GM23338 (cell line): ENCODE measurements at places on chromosomes 2 and 18. TPM values are rescaled to one million over a fixed set of nuclear protein-coding genes. Genes with fewer than 3 reads are reported as not detected.

Gene LYPD6B
- total RNA-seq: 1.7 and 3.1 TPM in 2 replicates

Gene SERTAD2
- 6.2 and 6.6 TPM in 2 replicates for total RNA-seq

Gene POTEI
- total RNA-seq: 0.08 and 0.56 TPM in 2 replicates

Gene CLEC4F
- total RNA-seq: not detected in 2 replicates

Gene ZNF142
- total RNA-seq: 26.4 and 32.8 TPM in 2 replicates

Gene IL1RL1
- total RNA-seq: not detected in 2 replicates

Gene VIL1
- 5.9 and 9.2 TPM in 2 replicates for total RNA-seq

Gene MROH2A
- total RNA-seq: not detected in 2 replicates

Gene HOXD1
- 0.39 TPM in 1 of 2 replicates, not detected in the other for total RNA-seq

Gene DES
- total RNA-seq: 2.0 and 6.1 TPM in 2 replicates

Gene CAVIN2
- 0.07 TPM in 1 of 2 replicates, not detected in the other for total RNA-seq

Gene NEDD4L
- 60.5 and 72.3 TPM in 2 replicates for total RNA-seq

Gene NT5C1B
- not detected in 2 replicates for total RNA-seq

Gene CCDC148
- total RNA-seq: 0.16 and 1.2 TPM in 2 replicates

- peak; percentile 72 for DNase-seq
Observed at GRCh38 chr2:41326851-41327250, 721.0 kb upstream of the PKDCC start.

GRCh38 chr2:236262238-236262637 is 2.0 kb downstream of the ASB18 start:
- no peak for DNase-seq

- peak; percentile 82 for DNase-seq
Observed at GRCh38 chr2:11744631-11745394, 1.6 kb upstream of the LPIN1 start.

- DNase-seq: no peak
Observed at GRCh38 chr2:66494708-66495107, 59.8 kb downstream of the MEIS1 start.

DNA sequence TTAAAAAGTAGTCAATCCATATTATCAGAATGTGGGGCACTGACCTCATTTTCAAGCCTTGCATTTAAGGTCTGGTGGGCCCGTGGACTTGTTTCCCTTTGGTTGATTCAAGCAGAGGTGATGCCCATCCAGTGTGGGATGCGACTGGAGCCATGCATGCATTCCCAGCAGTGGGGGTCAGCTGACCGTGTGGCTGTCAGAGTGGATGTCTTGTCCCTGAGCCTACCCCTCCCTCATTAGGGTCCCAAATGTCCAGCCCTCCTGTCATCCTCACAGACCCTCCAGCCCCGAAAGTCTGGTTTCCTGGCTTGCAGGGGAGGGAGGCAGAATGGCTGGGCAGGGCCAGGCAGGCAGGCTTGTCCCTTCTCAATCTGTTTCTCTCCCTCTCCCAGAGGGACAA is 67.3 kb upstream of the SH3RF3 start:
- DNase-seq: no peak

- DNase-seq: no peak
Observed at GRCh38 chr2:181823405-181823804, 68.1 kb upstream of the ITPRID2 start.

- no peak for DNase-seq
Observed at GRCh38 chr2:229071292-229071976, 199.7 kb downstream of the PID1 start.

GRCh38 chr2:182187130-182187529 is 201.5 kb downstream of the PPP1R1C start:
- DNase-seq: no peak

GRCh38 chr2:85257970-85258605 is 69.7 kb downstream of the TGOLN2 start:
- no peak for DNase-seq

DNA sequence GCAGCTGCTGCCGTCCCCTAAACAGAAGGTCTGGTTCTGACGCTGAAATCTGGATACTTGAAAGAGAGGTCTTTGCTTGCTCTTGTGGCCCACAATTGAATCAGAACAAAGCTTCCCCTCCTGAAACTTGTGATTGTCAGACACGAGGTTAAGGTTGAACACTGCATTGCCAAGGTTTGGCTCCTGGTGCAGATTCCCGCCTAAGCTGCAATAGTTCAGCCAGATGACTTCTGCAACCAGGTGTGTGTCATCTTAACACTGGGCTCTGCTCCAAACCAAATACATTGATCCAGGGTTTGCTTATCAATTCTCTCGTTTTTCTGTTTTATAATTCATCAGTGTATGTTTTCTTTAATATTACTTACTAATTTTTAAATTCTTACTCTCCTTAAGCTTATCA is 14.6 kb downstream of the GKN1 start:
- DNase-seq: no peak

GRCh38 chr2:62362561-62362960 is 143.4 kb downstream of the TMEM17 start:
- peak; percentile 47 for DNase-seq

- DNase-seq: peak; percentile 67
Observed at GRCh38 chr2:196925768-196926561, 542 bp downstream of the PGAP1 start.

DNA sequence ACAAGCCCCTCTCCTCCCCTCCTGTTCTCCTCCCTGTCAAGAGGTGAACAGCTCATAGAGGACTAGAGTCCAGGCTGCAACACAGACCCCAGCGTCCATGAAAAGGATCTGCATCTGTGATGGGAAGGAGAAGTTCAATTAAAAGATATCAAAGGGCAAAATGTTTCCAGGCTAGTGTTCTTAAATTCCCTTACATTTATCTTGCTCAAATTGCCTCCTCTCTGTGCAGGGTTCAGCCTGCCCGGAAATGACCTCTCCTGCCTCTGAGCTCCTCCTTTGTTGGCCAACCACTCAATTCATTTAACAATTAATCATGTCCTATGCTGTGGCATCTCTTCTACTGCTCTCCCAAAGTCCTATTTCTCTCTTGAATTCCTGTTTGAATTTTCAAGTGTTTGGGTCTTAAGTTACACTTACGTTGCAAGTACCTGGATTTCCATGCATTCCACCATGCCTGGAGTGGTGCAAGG is 105.3 kb downstream of the TSN start:
- DNase-seq: no peak

- no peak for DNase-seq
Observed at GRCh38 chr2:102558463-102558862, 60.9 kb upstream of the SLC9A2 start.

DNA sequence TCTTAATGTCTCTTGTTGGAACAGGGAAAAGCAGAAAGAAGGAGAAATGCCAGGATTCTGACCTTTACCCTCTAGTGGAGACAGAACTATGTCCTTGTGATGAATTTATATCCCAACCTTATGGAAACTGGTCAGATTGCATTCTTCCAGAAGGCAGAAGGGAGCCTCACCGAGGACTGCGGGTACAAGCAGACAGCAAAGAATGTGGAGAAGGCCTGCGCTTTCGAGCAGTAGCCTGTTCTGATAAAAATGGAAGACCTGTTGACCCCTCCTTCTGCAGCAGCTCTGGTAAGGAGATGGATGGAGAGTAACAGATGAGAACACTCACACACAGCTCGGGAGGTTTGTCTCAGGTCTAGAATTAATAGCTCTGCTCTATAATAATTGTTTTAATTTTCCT is 552.7 kb upstream of the HNMT start:
- no peak for DNase-seq

DNA sequence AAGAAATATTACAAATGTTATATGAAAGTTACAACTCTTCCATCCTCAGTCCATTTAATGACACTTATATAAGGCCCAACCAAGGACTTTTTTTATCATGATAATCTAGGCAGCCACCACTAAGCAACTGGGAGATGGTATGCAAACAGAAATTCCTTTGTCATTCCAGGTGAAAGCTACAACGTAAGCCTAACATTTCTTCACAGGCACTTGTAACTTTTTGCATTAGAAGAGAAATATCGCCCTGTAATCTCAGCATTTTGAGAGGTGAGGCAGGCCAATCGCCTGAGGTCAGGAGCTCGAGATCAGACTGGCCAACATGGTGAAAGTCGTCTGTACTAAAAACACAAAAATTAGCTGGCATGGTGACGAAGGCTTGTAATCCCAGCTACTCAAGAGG is 581.2 kb upstream of the SLC8A1 start:
- DNase-seq: peak; percentile 67

DNA sequence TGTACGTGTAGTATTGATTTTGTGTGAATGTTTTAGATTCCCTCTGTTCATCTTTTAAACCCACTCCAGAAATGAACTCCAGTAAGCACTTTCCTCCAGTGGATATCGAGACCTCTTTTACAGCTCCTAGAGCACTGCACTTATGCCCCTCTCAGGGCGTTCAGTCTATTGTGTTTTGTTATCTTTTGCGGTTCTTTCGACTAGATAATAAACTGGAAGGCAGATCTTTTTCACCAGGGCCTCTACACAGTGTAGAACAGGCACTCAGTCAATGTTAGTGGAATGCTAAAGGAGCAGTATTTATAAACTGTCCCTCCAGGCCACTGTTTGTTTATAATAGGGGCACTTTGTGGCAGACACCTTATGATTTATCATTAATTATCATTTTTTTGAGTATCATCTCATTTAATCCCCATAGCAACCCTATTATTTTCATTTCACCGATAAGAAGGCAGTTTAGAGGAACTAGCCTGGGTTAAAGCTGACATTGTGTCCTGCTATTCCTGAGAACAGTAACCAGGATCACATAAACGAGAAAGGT is 742 bp upstream of the SOS1 start:
- DNase-seq: no peak

DNA sequence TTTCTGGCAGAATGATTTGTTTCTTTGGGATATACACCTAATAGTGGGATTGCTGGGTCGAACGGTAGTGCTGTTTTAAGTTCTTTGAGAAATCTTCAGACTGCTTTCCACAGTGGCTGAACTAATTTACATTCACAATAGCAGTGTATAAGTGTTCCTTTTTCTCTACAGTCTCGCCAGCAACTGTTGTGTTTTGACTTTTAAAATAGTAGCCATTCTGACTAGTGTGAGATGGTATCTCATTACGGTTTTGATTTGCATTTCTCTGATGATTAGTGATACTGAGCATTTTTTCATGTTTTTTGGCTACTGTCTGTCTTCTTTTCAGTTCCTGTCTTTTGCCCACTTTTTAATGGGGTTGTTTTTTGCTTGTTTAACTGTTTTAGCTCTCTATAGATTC is 306.2 kb downstream of the KIAA1328 start:
- DNase-seq: no peak

- DNase-seq: no peak
Observed at GRCh38 chr2:136254681-136255080, 136.7 kb upstream of the CXCR4 start.

GRCh38 chr2:234565842-234566619 is 69.2 kb upstream of the ARL4C start:
- no peak for DNase-seq

DNA sequence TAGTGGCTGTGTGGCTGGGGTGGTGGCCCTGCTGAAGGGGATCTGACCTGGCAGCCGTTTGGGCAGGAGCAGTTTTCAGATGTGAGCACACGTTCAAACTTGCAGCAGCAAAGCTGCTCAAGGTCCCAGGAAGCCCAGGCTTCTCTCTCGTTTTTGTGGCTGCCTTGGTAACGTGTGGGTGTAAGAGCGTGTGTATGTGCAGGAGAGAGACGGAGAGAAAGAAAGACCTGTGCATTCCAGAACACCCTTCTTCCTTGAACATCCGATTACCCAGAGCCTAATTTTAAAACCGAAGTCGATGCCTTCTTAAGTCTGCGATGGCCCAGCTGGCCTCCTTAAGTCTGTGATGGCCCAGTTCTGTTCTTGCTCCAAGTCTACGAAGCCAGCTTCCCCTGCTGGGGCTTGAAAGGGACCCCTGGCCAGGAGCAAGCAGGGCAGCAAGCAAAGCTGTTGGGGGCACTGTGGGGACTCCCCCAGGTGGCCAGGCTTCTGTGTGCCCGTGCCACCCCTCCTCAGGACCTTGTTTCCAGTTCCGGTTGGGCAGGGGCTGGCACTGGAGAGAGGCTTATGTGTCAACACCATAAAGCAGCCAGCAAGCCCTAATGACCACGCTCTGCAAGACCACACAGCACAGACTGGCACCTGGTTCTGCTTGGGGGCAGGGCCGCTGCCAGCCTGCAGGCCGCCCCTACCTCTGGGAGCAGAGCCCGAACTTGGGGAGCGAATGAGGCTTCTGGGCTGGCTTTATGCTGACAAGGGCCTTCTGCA is 55.8 kb upstream of the ALPP start:
- DNase-seq: no peak

- DNase-seq: no peak
Observed at GRCh38 chr18:25815659-25816058, 274.8 kb downstream of the SS18 start.

DNA sequence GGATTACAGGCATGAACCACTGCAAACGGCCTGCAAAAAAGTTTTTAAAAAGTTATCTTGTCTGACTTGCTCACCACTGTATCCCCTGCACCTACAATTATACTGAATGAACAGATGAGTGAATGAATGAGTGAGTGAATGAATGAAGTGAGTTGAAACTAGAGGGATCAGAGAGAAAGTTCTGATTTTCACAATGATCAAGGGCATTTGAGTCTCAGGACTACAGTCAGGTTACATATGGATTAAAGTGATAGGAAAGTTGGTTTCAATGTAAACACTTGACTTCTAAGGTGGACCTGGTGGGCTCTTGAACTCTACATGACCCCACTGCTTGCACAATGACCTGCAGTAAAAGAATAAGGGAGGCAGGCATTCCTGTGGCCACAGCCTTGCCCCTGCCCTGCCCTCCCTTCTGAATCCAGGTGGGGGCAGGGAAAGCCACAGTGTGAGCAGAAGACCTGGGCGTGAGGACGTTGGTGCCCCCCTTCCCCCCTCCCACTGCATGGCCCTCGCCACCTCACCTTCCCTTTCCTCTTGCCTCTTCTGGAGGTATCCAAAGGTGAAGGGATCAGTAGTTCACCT is 10.7 kb downstream of the C2orf80 start:
- peak; percentile 44 for DNase-seq

GRCh38 chr2:96507957-96508520 is 2.9 kb upstream of the NEURL3 start:
- DNase-seq: peak; percentile 89

DNA sequence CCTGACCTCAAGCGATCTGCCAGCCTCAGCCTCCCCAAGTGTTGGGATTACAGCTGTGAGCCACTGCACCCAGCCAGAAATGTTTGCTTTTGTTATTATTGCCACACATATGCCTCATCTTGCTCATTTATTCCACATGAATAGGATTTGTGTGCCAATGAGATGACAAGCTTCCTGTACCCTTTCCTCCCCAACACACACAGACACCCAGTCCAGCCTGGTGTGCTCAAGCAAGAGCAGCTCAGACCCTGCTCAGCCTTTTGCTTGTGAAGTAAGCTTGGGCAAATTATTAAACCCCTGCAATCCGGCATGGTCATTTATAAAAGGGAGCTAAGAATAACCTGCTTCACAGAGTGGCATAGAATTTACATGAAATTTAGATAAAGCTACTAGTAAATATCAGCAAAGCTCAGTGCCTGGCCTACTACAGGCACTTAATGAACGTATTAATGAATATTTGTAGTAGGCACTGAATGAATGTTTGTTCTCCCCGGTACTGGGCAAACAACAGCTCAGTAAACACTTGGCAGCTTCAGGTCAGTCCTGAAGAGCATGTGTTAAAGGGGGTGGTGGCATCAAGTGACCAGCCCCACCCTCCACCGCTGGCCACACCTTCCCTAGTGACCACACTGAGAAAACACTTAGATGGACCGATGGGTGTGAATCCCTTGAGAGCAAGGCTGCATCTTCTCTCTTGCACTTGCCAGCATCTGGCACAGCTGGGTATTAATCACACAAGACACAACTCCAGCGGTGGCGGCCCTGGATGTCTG is 280.2 kb downstream of the SRBD1 start:
- no peak for DNase-seq

- no peak for DNase-seq
Observed at GRCh38 chr2:25388491-25388890, 46.8 kb upstream of the DNMT3A start.
